ENCODE measurements at places on chromosomes 6 and 20.
A peak's percentile ranks its signal among the peaks of the same experiment; 100 is the strongest.

DNA sequence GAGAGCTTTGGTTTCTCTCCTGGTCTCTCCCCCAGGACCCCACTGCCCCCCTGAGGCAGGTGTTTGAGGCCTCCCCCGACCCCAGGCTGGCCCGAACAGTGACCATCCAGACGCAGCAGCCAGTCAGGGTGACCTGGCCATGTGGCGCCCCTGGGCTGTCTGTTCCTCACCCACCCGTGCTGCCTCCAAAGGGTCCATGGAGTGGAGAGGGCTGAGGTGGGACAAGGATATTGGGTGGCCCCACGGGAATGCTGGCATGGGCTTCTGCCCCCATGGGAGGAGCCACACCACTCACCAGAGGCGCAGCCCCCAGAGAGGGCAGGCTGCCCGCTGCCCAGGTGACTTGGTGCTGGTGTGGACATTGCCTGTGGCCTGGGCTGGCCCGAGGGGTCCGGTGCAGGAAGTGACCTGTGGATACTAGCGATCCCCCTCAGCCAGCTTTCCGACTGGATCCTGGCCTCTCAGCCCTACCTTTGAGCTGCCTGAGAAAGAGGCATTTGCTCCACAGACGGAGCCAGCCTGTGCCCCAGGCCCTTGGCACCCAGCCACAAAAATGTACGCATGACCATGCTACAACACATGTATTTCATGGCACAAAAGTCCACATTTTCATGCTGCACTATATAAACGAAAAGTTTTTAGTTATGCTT, 50.8 kb downstream of the BCAS4 start:
- DNase-seq, result no peak

GRCh38 chr20:32828029-32828680, 8.4 kb downstream of the MAPRE1 start:
- DNase-seq, result no peak

GRCh38 chr6:24092407-24092806, 33.6 kb upstream of the NRSN1 start:
- no peak for DNase-seq

GRCh38 chr6:162344646-162345010, 382.9 kb downstream of the PRKN start:
- no peak for DNase-seq

DNA sequence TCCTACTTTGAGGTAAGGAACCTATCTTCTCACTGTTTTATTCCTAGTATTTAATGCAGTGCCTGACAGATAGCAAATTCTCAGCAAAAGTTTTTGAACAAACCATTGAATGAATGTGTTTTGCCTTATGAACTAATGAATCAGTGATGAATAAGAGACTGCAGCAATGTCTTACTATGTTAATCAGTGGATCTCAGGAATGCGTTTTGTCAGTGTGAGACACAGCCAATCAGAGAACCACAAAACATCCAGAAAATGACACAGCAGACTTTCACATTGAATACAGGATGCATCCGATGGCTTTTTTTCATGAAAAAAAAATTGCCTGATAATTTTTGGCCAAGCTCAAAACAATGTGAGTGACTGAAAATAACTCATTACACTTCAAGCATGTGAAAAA, 270.5 kb downstream of the BMP2 start:
- DNase-seq, result no peak

DNA sequence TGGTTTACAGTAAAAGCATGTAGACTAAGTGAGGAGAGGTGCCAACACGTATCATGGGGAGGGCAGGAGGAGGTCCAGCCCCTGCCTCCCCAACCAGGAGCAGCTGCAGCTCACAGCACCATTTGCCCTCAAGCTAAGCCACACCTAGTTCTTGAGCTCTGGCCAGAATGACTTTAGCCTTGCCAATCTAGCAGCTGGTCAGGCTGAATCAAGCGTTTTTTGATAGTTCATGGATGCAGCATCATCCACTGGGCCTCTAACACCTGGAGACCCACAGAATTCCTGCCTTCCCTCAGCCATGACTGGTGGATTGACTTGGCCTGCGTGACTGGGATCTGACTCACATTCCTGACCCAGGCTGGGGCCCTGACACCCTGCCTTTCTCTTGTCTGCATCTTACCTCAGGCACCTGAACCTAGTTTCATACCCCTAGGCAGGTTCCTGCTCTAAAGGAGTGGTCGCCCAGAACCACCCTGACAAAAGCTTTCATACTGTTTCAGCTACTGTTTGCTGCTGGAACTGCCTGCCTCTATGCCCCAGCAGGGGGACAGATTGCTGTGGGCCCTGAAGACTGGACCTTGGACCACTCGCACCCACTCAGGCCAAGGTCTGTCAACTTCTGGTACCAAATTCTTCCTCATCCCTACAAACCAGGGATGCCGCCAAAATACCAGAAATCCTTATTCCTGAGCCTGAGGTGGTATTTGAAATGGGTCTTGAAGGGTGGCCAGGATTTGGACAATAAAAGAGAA, 122.3 kb downstream of the QRSL1 start:
- no peak for DNase-seq

DNA sequence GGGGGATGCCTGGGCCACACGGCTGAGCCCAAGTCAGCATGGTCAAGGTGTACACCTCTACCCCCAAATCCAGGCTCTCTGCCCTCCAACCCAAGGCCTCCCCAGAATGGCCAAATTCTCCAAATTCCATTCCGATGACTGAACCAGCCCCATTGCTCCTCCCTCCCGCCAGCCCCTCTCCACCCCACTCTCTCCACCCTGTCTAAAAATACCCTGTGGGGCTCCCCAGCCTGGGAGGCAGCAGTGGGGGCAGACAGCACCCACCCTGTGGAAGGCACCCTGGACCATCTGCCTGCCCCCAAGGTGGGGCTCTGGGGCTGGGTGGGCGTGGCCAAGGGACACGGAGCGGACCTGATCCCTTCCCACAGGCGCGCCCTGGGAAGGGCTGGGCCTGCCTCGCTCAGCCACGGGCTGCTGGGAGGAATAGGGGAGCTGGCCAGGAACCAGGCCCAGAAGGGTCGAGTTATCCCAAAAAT, 11.4 kb downstream of the TEAD3 start:
- DNase-seq, result no peak

GRCh38 chr6:145012039-145012662, 723.2 kb downstream of the EPM2A start:
- no peak for DNase-seq

GRCh38 chr6:87382861-87383260, 24.9 kb upstream of the CFAP206 start:
- no peak for DNase-seq

DNA sequence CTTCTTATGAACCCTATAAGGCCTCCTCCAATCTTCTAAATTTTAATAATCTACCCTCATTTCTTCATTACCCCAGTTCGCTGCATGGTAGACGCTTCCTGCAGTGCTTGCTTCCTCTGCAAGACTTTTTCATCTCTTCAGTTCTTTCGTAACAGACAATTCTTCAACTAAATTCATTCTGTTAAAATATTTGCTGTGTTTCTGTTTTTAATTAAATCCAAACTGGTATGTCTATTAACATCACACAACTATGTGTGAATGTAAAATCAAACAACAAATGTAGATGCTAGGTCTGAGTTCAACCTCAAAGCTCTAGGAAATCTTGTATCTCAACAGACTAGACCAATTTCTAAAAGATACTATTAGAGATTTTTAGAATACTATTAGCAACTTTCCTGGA, 199.3 kb downstream of the RNGTT start:
- no peak for DNase-seq

DNA sequence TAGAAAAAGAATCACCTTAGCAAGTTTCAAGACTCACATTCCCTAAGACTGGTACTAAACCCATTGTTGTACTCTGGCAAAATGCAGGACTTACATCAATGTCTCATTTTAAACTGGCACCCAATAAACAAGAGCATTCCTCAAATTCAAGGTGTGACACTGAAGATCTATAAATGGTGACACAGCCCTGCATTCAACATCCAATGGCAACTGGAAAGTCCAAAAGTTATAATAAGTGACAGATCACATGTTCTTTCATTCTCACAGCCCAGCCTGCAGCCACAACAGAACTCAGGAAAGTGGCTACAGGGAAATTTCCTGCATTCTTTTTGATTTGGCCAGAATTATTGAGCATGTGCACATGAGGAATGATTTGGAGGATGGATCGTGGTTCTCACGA, 57.5 kb downstream of the MBOAT1 start:
- DNase-seq, result no peak

GRCh38 chr6:32191696-32192607, 491 bp downstream of the GPSM3 start:
- no peak for DNase-seq

DNA sequence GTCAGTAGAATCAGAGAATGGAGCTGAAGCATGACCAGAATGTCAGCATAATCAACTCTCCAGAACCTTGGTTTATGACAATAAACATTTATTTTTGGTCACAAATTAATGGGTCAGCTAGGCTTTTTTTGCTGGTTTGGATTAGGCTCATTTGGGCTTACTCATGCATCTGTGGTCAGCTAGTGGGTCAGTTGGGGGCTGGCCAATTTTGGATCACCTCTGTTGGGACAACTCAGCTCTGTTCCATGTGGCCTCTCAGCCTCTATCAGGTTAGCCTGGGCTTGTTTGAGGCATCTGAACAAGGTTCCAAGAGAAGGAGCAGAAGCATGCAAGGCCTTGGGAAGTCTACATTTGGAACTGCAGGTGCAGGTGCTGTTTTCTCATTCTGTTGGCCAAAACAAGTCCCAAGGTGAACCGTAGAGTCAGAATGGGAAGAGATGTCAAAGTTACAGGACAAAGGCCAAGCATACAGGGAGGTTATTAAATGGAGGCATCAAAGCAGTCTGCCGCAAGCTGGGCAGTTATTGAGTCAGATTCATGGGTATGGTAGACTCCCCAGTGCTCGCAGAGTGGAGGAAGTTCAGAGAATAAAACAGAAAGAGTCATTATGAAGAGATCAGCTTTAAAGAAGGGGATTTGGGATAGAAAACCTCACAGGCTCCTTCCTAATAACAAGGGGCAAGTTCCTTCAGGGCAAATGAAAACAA, 173.0 kb downstream of the PLCB4 start:
- no peak for DNase-seq

- no peak for DNase-seq
Observed at GRCh38 chr20:11912659-11913415, 4.9 kb upstream of the BTBD3 start.

DNA sequence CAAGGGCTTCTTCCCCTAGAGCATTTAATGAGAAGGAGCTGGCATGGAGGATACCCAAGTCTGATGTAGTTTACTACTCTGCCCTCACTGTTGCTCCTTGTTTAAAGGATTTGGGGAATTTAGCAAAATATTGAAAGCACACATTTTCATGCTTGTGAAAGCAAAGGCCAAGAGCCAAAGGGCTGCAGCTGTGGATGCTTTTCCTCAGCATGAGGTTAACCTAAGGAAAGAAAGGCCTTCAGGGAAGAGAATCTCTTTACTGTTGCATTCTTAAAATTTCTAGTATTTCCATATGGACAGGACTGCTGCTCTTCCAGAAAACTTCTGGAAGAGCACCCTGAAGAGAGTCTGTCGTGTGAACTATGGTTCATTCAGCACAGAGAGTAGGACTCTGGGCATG, 45.9 kb upstream of the SASH1 start:
- no peak for DNase-seq

- no peak for DNase-seq
Observed at GRCh38 chr6:111681860-111682259, 76.2 kb upstream of the TRAF3IP2 start.

DNA sequence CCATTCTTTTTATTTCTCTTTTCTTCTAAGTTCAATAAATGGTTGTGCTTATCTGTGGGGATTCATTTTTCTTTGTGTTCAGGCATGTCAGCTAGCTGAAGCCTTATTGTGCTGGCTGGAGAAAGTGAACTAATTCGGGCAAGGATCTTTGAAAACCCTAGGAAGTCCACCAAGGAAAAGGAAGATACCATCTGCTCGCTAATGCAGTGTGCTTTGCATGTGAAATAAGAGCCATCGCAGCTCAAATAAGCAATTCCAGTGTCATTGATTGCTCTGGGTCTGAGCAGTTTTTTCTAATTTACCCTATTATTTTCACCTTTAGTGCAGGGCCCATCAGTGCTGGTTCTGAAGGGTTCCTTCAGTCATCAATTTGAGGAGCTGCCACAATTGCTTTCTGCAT, 309.4 kb upstream of the SOX4 start:
- no peak for DNase-seq

GRCh38 chr20:53786071-53786444, 192.4 kb upstream of the ZNF217 start:
- no peak for DNase-seq

- peak; percentile 3 for DNase-seq
Observed at GRCh38 chr20:9615766-9616454, 101.5 kb downstream of the LAMP5 start.

- DNase-seq, result no peak
Observed at GRCh38 chr6:1903780-1904465, 294.2 kb downstream of the FOXC1 start.

GRCh38 chr6:56764081-56764566, 121.4 kb upstream of the DST start:
- peak; percentile 64 for DNase-seq

- no peak for DNase-seq
Observed at GRCh38 chr6:9140951-9141460, 705.7 kb upstream of the SLC35B3 start.

GRCh38 chr20:57679113-57679512, 30.7 kb downstream of the PMEPA1 start:
- no peak for DNase-seq

DNA sequence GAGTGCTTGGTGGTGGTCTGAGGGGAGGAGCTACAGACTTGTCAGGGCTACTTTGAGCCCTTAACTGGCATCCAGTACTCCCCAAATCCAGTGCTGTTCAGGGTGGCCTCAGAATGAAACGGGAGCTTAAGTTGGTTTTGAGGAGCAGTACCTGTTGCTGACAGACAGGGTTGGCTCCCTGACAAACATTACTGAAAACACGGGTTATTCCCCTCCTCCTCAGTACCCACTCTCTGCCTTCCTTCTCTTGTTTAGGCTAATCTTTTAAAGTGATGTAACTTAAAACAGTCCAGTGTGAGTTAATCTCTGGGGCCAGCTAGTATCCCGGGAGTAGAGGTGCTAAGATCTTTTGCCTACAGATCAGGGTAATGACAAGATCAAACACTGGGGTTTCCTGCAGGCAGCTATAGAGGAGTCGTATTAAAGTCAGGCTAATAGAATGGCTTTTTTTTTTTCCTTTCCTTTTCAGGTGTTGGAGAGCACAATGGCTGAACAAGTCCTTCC, 3.7 kb downstream of the TNFAIP3 start:
- peak; percentile 43 for DNase-seq

- no peak for DNase-seq
Observed at GRCh38 chr6:1987640-1988039, 257.8 kb downstream of the GMDS start.

DNA sequence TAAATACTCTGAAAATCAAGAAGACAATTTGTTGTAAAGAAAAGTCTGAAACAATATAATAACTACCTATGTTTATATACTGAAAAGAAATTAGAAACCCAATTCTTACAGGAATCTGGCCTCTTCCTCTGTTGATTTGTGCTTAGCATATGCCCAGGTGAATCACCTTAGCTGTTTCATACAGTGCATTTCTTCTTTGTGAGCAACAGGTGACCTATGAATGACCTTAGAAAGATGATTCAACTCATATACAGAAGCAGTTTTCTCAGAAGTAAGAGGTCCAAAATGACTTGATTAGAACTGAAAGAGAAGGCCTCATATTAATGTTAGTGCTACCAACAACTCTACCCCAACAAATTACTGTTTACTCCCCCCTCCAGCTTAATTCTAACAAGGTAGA, 419.5 kb upstream of the ID4 start:
- no peak for DNase-seq

- DNase-seq, result no peak
Observed at GRCh38 chr20:40896814-40897700, 131.6 kb upstream of the TOP1 start.

GRCh38 chr6:134138226-134138975, 86.0 kb upstream of the SLC2A12 start:
- no peak for DNase-seq

GRCh38 chr6:20572940-20573339, 38.7 kb downstream of the CDKAL1 start:
- peak; percentile 55 for DNase-seq
